ENCODE measurements at places on chromosomes 1 and 21. TPM values are rescaled to one million over a fixed set of nuclear protein-coding genes. Genes with fewer than 3 reads are reported as not detected.

The CLCA1 gene
- total RNA-seq = not detected

The KCNJ10 gene
- not detected for total RNA-seq

The AHDC1 gene
- 22.4 TPM for total RNA-seq

The HOOK1 gene
- 9.9 TPM for total RNA-seq

The SAMSN1 gene
- 48.7 TPM for total RNA-seq

The LAMB3 gene
- 0.35 TPM for total RNA-seq

The COG2 gene
- total RNA-seq = 39.0 TPM

The ARHGAP29 gene
- not detected for total RNA-seq
